ENCODE measurements at places on chromosomes 4 and X.

GRCh38 chrX:43880425-43880824 is 1.8 kb downstream of the MAOB start:
- no peak for DNase-seq

DNA sequence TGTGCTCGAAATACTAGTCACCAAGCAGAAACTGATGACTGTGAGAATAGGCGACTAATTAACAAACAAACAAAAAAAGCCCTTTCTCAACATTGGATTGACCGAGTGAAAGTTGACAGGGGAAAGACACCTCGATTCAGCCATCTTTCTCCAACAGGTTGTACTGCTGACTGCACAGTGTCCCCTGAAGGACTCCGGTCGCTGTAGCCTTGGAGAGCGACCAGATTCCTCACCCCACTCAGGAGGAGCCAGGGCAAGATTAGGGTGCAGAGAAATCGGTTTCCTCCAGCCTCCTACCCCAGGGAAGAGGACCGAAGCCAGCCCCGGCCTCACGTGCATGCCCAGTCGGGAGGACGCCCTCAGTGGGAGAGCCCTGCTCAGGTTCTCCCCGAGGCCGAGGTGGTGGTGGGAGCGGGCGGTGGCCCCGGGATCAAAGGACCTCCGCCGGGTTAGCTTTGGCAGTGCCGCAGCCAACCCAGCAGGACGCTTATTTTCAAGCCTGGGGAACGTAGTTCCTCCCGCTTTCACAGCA is 1.1 kb upstream of the RAP1GDS1 start:
- DNase-seq = no peak

DNA sequence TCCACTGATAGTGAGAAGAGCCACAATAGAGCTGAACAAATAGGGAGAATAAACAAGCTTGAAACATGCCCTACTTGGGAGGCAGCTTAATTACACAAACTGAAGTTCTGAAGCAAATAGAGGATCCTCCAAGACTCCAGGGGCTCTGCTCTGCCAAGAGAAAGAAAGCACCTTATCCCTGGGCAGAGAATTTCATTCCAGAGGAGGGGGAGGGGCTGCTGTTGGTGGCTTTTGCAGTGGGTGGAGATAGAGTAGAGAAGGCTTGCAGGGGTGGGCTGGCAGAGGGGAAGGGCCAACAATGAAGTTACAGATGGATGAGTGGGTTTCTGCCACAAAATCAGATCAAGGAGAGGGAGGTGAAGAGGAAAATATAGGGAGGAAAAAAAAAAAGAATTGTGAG is 1.0 kb upstream of the LPAR4 start:
- DNase-seq = no peak

DNA sequence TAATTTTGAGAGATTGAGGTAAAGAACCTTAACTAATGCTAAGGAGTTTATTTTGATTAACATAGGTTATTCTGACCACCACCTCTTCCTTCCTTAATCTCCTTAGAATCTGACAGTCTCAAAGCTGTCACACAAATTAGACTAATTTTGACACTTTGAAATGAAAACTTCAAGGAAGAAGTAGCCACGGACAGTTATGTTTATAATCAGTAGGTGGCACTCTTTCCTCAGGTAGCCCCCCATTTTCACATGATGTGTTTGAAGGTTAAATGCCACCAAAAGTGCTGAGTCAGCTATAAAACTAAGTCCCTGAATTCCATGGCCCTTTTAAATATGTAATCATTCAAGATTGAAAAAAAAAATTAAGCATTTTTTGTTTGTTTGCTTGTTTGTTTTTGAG is 22.4 kb downstream of the TMEM33 start:
- DNase-seq = no peak

DNA sequence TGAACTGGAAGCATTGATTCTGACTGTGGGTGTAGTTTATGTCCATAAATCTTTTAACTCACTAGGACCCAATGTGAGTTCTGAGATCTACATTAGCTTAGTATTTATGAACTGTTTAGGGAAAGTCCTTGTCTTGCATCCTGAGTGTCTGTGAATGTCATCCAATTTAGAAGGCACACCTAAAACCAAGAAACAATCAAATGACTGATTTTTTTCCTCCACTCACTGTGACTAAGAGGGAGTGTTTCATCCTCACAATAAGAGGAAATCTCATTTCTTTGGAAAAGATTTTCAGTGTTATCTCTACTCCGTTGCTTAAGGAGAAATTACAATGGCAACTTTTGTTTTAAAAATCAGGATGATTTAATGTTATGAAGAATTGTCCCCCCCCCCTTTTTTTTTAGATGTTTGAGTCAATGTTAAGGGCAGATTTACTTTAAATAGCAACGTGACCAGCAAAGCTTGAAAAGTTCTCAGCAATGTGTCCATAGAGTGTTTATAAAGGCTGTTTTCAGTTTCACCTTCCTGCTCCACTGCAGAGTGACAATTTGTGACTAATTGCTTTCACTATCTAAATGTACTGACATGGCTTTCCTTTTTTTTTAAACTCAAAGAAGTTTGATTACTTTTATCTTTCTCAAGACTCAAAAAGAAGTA is 173.0 kb downstream of the SPCS3 start:
- DNase-seq = no peak

DNA sequence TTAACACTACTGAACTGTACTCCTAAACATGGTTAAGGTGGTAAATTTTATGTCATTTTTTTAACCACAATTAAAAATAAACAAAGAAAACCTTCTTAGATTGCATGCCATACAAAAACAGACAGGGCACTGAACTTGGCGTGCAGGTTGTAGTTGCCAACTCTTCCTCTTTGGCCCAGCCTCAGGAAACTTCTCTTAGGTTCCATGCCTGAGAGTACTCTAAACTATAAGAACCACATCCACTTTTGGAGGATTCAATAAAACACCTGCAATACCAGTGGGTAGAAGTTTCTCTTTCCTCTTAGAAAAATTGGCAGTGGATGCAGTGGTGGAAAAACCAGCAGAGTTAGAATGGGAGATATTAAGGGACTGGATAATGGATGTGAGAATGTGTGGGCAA is 103.4 kb downstream of the LUZP4 start:
- no peak for DNase-seq

DNA sequence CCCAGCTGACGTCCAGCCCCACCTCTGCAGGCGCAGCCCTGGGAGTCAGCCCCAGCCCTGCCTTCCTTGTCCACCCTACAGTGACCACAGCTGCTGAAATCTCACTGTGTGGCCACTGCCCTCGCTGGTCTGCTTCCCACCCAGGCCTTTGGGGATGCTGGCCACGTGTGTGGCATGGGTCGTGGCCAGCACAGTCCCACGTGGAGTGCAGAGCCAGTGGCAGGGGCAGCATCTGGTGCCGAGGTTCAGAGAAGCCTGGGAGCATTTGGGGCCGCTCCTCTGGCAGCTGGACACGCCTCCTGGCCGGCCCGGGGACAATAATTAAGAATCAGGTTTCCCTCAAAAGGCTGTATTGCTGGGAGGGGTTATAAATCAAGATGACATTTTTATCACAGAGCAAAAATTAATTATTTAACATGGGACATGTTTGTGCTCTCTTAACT is 92.1 kb downstream of the HMX1 start:
- DNase-seq = no peak

DNA sequence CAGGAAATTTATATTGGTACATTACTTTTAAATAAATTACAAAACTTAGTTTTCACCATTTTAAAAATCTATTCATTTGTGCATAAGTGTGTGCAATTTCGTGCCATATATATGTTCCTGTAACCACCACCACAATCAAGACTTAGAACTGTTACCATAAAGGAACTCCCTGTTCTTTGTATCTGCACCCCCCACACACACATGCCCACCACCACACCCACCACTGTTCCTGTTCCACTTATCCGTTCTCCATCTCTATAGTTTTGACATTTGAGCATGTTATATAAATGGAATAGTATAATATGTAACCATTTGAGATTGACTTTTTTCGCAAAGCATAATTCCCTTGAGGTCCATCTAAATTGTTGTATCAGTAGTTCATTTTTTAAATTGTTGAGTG is 73.7 kb downstream of the TAF1 start:
- no peak for DNase-seq

- peak; percentile 73 for DNase-seq
These were observed 33.9 kb upstream of the HPF1 start for GRCh38 chr4:169791527-169792156.

DNA sequence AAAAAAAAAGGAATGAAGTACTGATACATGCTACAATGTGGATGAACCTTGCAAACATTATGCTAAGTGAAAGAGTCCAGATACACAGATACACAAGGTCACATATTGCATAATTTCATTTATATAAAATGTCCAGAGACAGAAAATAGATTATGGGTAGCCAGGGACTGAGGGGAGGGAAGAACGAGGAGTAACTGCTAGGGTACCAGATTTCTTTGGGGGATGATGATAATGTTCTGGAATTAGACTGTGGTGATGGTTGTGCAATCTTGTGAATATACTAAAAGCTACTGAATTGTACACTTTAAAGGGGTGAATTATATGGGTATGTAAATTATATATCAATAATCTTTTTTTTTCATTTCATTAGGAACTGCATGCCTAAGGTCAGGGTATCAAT is 20.8 kb upstream of the AP1AR start:
- DNase-seq = no peak

DNA sequence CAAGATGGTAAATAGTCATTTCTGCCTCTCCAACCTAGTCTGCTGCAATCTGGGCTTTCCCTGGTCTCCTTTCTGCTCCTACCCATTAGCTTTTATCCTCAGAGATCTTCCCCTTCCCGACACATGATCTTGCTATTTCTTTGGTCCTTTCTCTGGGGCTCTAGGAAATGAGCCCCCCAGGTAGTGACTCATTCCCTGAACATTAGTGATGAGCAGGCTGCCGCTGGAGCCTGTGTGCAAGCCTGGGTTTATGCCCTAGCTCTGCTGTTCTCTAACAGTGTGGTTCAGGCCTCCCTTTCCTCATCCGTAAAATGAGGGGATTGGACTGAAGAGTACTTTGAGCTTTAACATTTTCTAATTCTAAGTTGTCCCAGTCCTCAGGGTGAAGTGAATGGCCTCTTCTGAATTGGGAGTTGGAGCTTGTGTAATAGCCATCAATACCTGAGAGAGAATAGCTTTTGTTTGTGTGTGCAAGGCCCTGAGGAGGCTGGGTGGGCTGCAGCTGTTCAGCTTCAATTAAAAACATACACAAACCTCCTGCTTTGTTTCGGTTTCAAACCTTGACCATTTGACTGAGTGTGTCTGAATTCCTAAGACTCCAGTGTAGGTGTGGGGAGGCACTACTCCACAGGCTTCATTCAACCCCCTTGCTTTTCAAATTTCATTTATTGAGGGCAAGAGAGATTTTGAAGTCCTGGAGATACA is 115.6 kb upstream of the SCML1 start:
- no peak for DNase-seq
